Peyer's patch (tissue), 4 donors: ENCODE measurements at places on chromosomes 7 and 10.

DNA sequence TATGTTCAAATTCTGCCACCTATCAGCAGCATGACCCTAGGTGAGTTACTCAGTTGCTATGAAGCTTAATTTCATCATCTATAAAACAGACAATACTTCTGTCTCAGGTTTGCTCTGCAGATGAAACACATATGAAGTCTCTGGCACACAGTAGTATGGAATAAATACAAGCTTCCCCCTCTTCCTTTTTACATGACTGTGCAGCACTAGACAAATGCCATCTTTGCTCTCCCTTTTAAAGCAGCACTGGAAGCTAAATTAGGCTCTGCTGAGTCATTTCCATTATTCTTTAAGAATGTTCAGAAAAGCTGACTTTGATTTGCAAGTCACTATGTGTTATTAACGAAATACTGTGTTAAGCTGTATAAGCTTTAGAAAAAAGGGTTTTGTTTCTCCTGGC, 40.7 kb upstream of the ANAPC16 start:
- no peaks in the 10 kb centered on the region for H3K36me3 ChIP-seq
- H3K27ac ChIP-seq, result no peak overlapping the region
- DNase-seq, result no peak
- no peaks in the 10 kb centered on the region for H3K4me1 ChIP-seq

DNA sequence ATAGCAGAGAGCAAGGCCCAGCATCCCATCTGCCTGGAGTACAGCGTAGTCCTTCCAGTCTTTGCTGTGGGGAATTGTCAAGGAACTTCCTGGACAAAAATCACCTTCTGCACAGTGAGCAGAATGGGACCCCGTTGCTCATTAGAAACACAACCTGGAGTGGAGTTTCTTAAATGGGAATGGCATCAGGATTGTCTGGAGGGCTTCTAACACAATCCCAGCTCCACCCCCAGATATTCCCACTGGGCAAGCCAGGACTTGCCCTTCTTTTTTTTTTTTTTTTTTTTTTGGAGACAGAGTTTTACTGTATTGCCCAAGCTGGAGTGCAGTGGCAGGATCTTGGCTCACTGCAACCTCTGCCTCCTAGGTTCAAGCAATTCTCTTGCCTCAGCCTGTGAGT, 356.4 kb downstream of the GALNT17 start:
- no peak overlapping the region for H3K27ac ChIP-seq
- no peaks in the 10 kb centered on the region for H3K27me3 ChIP-seq
- no peak for DNase-seq
- H3K4me1 ChIP-seq, result no peaks in the 10 kb centered on the region

- no peak for DNase-seq
- H3K27me3 ChIP-seq, result no peaks in the 10 kb centered on the region
- H3K36me3 ChIP-seq, result no peaks in the 10 kb centered on the region
- no peaks in the 10 kb centered on the region for H3K4me1 ChIP-seq
- no peak overlapping the region for H3K4me3 ChIP-seq
- no peak overlapping the region for H3K27ac ChIP-seq
These were observed 449.5 kb downstream of the PHTF2 start for GRCh38 chr7:78247910-78248689.

DNA sequence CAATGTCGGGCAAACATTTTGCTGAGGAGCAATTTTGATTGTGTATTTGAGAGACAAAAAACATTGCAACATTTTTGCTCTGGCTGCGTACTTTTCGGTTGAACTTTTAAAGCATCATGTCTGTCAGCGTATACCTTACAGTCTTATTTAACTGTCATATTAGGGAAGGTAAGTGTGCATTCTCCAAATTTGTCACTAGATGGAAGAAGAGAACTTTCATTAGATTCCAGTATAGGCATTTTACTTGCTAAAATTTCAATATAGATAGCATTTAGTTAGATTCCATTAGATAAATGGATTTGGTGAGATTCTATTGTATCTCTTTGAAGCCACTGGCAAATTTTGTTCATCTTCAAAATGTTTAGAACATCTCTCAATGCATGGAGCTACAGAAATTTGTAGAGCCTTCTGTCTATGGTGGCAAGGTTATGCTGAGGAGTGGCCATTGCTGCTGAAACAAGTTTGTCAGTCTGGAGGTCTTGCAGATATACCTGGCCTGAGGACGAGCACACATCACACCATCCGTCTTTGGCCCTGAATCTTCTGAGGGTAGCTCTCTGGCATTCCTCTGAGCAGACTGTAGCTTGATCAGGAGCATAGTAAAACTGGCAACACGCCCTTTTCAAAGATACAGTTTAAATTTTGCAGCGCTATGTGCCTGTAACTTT, 437.5 kb upstream of the MBL2 start:
- no peaks in the 10 kb centered on the region for H3K4me1 ChIP-seq
- DNase-seq, result no peak

- no peak overlapping the region for H3K4me3 ChIP-seq
- H3K27me3 ChIP-seq, result no peaks in the 10 kb centered on the region
- H3K27ac ChIP-seq, result no peak overlapping the region
- H3K36me3 ChIP-seq, result no peaks in the 10 kb centered on the region
These were observed 102.7 kb downstream of the CSTF2T start for GRCh38 chr10:51596695-51597094.

GRCh38 chr7:4775848-4776623, 613 bp downstream of the AP5Z1 start:
- peaks cover 16% of the 10 kb centered on the region for H3K4me1 ChIP-seq
- no peak for DNase-seq
- H3K4me3 ChIP-seq, result peak overlapping the region; percentile 92
- no peaks in the 10 kb centered on the region for H3K36me3 ChIP-seq
- peak overlapping the region; percentile 90 for H3K27ac ChIP-seq
- no peaks in the 10 kb centered on the region for H3K27me3 ChIP-seq

DNA sequence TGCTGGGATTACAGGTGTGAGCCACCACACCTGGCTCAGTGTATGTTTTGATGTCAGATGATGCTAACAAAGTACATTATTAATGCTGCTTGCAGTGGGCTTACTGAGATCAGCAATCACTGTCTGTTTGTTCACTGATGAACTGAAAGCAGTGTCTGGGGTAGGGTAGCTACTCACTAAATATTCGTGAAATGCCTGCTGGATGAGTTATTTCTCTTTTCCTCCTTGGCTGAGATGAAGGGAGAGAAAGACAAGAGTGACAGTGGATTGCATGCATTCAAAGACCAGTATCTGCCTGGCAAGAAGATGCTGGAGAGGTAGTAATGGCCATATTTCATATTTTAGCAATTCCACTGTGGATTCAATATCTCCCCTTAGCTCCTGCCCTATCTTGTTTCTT, 32.3 kb downstream of the FAM107B start:
- H3K4me1 ChIP-seq, result peaks cover 3% of the 10 kb centered on the region
- DNase-seq, result no peak
- H3K27ac ChIP-seq, result no peak overlapping the region
- no peak overlapping the region for H3K4me3 ChIP-seq

- peak overlapping the region; percentile 81 for H3K27ac ChIP-seq
- peaks cover 23% of the 10 kb centered on the region for H3K4me1 ChIP-seq
- peak overlapping the region; percentile 77 for H3K4me3 ChIP-seq
- no peaks in the 10 kb centered on the region for H3K27me3 ChIP-seq
- DNase-seq, result no peak
These were observed 558 bp downstream of the TCTN3 start for GRCh38 chr10:95693071-95693667.

DNA sequence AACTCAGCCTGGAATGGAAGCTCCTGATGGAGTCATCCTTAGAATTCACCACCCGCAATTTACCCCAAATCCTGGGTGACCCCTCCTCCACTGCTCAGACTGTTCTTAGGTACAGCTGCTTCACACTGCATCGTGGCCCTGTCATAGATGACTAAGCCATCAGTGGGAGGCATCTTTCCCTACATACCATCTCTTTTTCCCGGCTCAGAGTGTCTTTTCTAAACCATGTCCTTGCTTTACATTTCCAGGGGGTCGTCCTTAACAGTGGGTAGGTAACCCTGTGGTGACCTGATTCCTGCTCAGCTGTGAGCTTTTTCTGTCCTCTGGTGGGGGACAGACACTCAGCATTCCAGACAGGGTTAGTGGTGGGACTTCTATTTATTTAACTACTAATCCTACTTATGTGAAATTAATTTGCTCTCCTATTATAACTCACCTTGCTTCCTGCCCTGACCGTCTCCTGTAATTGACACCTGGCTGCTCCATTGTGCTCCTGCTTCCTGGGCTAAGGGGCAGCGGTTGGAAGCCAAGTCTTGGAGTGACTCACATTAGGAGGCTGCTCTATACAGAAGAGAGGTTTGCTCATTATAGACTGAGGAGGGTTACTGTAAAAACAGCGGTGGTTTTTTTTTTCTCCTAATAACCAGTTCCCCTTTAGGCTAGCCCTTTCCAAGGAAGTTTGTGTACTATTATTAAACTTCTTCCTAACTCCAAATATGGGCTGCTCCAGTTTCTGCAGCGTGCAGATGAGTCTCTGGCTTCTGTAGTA, 40.6 kb downstream of the PYROXD2 start:
- H3K27me3 ChIP-seq, result no peaks in the 10 kb centered on the region
- H3K4me3 ChIP-seq, result no peak overlapping the region
- H3K27ac ChIP-seq, result no peak overlapping the region

- no peaks in the 10 kb centered on the region for H3K36me3 ChIP-seq
- DNase-seq, result peak; percentile 78
- H3K27ac ChIP-seq, result no peak overlapping the region
- H3K4me1 ChIP-seq, result no peaks in the 10 kb centered on the region
- no peak overlapping the region for H3K4me3 ChIP-seq
- no peaks in the 10 kb centered on the region for H3K27me3 ChIP-seq
These were observed 141.3 kb upstream of the KLF14 start for GRCh38 chr7:130875265-130875741.
